GM23248 (cell line): ENCODE measurements at places on chromosomes 7 and 10. TPM values are rescaled to one million over a fixed set of nuclear protein-coding genes. Genes with fewer than 3 reads are reported as not detected.

Gene GNGT1
- not detected in 2 replicates for polyA plus RNA-seq

Gene PRR15
- 9.2 and 11.5 TPM in 2 replicates for polyA plus RNA-seq

Gene MRLN
- not detected in 2 replicates for polyA plus RNA-seq

Gene GHITM
- polyA plus RNA-seq: 255 and 258 TPM in 2 replicates

Gene CHST15
- polyA plus RNA-seq: 0.06 and 0.34 TPM in 2 replicates
